ENCODE measurements at places on chromosomes 7 and 10. TPM values are rescaled to one million over a fixed set of nuclear protein-coding genes. Genes with fewer than 3 reads are reported as not detected.

DNA sequence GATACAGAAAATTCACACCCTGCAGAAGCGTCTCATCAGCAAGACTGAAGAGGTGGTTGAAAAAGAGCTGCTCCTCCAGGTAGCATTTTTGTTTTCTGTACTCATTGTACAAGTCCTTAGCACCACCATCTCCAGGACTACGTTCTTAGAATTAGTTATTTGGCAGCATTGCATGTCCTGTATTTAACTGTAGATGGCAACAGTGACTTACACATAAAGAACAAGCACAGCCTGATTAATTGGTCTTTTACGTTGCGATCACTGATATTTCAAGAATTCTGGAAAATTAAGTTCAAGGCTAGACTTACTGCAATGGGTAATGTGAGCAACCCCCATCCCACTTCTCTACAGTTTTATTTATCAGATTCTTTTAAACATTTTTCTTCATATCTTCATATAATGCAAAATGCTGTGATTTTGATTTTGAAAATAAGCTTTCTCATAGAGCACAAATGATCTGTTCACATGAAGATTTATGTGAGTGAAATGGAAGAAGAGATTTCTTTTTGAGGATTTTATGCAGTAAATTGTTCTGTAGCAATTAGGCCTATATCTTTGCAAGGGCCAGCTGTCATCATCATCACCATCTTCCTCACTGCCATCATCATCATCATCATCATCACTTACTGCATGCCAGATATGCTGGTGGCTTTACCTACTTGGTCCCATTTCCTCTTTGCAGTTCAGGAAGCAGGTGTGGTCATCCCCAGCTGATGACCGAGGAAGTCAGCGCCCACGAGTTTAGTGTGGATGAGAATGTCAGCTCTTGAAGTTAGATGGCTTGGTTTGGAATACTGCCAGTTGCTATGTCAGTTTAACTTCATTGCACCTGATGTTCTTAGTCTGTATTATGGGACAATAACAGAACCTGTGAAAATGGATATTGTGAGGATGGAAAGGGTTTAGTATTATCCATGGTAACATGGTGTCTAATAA, 53.4 kb downstream of the CFAP58 start:
- no peak for DNase-seq

- no peak for DNase-seq
Measured at GRCh38 chr10:52420656-52421055, 106.6 kb downstream of the DKK1 start.

DNA sequence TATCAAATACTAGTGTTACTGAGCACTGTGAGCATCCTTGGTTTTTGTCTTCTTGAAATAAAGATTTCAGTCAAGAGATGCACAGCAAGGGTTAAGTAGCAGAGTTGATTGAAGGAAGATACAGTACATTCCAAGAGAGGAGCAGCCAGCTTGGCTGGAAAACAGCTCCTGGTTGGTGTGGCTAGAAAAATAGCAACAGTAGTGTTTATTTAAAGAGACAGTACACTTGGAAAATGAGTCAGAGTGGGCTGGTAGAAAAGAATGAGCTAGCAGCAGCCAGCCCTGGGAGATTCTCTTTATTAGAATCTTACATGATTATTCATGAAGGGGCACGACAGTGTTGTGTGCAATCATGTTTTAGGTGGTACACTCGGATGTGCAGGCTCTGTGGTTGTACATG, 1016.4 kb upstream of the SORCS1 start:
- DNase-seq: no peak

DNA sequence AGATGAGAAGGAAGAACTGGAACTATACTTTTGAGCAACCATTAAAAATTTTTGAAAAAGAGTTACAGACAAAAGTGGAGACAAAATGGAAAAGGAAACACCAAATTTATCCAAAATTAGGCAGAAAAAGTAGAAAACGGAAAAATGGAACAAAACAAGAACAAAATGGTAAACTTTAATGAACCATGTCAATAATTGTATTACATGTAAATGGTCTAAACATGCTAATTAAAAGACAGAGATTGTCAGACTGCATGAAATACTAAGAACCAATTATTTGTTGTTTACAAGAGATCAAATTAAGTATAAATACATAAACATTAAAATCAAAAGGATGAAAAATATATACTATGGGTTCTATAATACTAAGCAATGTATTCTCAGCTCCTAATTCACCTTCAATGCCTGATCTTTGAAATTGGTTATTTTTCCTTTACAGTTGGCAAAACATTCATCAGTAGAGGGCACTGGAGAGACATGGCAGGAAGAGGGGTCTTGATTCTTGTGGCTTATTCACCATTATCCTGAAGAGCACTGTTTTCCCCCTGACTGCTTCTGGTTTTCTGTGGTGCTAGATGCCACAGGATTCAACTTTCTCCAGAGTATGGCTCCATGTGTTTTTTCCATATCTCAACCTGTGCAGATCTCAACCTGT, 124.9 kb downstream of the ELFN1 start:
- DNase-seq: no peak

TCTN3 gene
- total RNA-seq: 48.0 TPM

GRCh38 chr7:130409712-130410072, 29.4 kb downstream of the CPA1 start:
- DNase-seq: no peak

GRCh38 chr10:88424881-88425280, 158.2 kb downstream of the RNLS start:
- no peak for DNase-seq

SP4 gene
- 6.3 TPM for total RNA-seq

GRCh38 chr7:74083117-74083876, at the start of gene LIMK1:
Gene LIMK1 (plus strand): TSS chr7:74083804. CDS start chr7:74083991, 187 bp downstream.
- DNase-seq: peak; percentile 79

DNA sequence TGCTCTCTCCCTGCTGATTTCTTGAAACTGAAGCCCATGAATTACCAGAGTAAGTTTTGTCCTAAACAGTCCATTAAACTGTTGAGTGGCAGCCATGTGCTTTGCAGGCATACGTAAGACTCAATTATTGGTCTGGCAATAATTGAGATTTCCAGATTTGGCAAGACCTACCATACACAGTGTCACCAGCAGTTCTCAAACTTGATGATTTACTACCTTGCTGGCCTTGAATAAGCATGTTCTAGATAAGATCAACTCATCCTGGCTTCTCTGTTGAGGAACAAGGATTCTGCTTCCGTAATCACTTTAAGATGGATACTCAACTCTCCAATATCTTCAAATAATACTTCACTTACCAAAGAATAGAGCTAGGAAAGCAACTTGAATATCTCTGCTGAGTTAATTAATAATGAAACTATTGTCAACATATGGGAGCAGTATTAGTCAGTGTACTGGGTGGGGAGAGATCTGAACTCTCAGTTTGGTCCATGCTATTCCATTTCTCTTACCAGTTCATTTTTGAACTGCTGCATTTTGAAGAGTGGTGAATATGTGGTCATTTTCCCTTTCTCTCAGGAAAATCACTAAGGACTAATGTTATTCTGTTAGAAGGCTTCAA, 181.4 kb downstream of the IPMK start:
- no peak for DNase-seq

RBP3 gene
- not detected for total RNA-seq

Measured in mucosa of gallbladder (tissue), 1 donor.